CD4-positive, alpha-beta T cell treated with Interleukin-17A for 1 hour (primary cell): ENCODE measurements at places on chromosomes 5 and 9.

DNA sequence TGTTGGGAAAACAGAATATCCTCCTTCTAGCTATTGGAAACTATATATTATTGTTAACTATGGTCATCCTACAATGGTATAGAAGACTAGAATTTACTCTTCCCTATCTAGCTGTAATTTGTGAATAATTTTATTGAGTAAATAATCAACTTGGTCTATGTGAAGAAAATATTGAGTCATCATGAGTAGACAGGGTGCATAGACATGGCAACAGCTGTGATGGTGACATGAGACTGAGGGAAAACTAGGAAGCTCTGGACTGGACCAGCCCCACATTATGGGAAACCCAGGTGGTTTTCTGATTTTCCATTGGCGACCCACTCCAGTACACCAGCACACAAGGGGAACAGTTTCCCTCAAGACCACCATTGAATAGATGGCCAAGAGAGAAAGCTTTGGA lies 95.0 kb downstream of the APBA1 start:
- no peak for DNase-seq

DNA sequence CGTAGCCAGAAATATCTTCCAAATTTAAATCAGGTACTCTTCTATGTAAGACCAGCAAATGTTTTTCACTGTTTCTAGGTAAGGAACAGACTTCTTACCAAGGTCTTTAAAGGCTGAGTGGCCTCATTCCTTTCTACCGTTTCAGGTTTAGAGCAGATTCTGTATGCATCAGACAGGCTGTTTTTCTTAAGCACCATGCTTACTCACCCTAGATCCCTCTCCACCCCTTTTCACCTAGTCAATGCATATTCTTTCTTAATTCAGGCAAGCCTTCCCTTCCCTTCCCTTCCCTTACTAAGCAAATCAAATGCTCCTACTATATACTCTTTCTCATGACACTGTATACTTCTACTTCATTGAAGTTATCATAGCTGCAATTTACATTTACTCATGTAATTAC lies 70.7 kb downstream of the RFX3 start:
- DNase-seq: no peak

GRCh38 chr5:82796643-82797416 lies 280.4 kb downstream of the TMEM167A start:
- no peak for DNase-seq

- no peak for DNase-seq
Observed at GRCh38 chr9:82252116-82252515, 263.5 kb downstream of the SPATA31D1 start.

DNA sequence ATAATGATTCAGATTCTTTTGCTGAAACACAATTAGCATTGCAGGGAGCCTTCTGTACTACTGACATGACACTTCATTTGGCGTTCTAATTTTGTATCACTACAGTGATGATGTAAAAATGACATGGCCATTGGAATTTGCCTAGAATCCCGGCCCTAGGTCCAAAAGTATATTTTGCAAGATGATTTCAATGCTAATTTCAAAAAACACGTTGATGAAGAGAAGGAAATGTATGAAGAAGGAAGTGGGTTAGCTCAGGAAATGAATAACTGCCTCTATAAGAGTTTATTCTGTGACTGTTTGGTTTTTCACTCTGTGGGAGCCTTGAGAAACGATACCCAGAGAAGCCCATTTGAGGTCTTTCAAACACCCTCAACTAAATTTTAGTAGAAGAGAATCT lies 59.3 kb downstream of the OSTF1 start:
- DNase-seq: peak; percentile 66

DNA sequence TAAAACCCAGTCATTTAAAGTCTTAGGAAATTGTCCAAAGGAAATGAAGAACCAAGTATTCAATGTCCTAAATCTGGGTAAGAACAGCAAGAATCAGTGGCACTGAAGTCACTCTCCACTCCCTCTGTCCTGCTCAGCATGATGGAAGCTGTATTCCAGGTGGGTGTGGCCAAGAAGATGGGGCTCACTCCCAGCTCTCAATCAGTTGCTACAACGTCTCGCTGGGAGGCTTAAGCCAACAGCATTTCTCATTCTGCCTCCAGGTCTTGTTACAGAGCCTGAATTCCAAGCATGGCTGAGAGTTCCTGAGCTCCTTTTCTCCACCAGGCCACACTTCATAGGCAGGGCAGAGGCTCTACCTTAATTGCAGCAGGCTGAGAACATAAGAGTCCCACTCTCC lies 41.2 kb upstream of the TRIO start:
- no peak for DNase-seq

DNA sequence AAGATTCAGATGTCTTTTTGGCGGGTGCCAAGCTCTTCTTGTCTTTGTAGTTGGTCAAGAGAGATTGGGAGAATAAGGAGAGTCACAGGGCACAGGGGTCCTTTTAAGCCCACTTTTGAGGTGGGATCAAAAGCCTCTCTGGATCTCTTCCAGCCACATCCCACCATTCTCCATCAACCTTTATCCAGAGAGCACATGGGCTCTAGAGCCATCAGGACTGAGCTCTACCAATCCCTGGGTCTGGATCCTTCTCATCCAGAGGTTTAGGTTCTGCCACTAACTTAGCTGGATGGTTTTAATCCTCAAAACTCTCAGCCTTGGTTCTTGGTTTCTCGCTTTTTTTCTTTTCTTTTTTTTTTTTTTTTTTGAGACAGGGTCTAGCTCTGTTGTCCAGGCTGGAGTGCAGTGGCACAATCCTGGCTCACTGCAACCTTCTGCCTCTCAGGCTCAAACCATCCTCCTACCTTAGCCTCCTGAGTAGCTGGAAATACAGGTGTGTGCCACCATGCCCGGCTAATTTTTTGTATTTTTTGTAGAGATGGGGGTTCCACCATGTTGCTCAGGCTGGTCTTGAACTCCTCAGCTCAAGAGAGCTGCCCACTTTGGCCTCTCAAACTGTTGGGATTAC lies 44.6 kb upstream of the MATR3 start:
- DNase-seq: no peak

- no peak for DNase-seq
Observed at GRCh38 chr5:117357886-117358285, 783.3 kb upstream of the SEMA6A start.

- peak; percentile 48 for DNase-seq
Observed at GRCh38 chr9:107309271-107309670, 26.2 kb downstream of the RAD23B start.

- no peak for DNase-seq
Observed at GRCh38 chr9:89854715-89855475, 250.1 kb downstream of the GADD45G start.

GRCh38 chr9:123339666-123340510 lies 16.1 kb upstream of the CRB2 start:
- peak; percentile 38 for DNase-seq

- no peak for DNase-seq
Observed at GRCh38 chr9:93675336-93676150, 99.2 kb downstream of the PHF2 start.

DNA sequence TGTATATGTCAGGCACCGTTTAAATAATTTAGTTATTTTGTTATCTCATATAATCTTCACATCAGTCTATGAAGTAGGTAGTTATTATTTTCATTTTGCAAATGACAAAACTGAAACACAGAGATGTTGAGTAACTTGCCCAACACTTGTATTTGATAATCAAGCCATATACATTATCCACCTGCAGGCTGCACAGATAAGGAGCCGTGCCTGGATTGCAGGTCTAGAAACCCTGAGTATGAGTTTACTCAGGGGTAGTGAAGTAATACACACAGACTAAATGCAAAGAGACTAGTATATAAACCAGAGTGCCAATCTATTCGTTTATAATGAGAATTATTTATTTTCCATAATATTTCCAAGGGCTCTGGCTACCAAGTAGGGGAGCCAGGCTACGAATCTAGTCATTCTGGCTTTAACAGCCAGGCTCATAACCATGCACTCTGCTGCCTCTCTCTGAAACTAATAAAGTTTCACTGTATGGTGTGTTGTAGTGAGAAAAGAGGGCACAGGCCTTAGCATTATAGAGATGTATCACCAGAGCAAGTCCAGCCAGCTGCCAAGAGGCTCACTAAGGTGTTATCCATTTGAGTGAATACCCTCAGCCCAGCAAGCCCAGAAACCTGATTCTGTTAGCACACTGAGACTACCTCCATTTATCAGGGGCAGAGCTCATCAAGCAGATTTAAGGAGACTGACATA lies 4.5 kb downstream of the HEMGN start:
- no peak for DNase-seq

GRCh38 chr9:117028103-117028858 lies 341.2 kb downstream of the TRIM32 start:
- no peak for DNase-seq

DNA sequence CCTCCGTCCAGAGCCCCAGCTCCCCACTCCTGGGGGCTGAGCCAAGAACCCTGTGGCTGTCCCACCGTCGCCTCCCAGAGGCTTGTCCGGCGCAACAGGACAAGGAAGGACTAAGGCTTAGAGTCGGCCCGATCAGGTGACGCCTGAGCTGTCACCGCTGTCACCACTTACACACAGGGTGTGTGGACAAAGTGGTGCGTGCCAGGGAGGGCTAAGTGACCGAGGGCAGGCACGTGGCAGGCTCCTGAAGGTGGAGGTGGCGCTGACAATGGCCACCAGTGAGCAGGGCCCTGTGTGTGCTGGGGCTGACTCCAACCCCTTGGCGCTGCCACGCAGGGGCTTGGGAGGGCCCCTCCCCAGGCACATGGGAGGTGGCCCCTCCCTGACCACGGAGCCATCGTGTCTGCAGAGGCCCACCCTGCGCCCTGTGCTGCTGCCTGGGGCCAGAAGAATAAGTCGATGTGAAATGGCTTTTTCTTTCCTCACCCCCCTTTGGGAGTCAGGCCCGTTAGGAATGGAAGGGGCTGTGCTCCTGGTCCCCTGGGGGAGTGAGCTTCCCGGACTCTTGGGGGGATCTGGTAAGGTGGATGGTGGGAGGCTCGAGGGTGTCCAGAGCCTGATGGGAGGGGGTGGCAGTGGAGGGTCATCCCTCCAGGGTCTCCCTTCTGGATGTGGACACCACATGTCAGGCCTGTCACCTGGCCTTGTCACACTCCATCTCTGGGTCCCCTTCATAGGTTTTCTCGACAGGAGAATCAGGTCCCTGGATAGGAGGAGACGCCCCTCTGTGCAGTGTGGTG lies 2.6 kb upstream of the GPSM1 start:
- no peak for DNase-seq

GRCh38 chr9:126624479-126624826 lies 10.7 kb downstream of the LMX1B start:
- DNase-seq: no peak

GRCh38 chr9:93690618-93691017 lies 114.2 kb downstream of the PHF2 start:
- DNase-seq: no peak

DNA sequence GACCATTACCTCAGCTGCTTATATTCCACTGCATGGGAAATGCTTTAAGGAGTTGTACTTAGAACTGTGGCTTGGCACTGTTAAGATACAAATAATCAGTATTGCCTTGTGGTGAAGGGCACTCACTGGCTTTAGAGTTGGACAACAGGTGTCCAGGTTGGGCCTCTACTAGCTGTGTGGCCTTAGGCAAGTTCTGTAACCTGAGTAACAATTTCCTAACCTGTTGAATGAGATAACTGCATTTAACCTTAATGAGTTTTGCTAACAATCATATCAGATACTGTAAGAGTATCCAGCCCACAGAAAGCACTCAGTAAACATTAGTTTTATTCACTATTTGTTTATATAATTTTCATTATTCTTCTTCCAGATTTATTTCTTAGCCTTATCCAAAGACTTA lies 17.2 kb upstream of the HK3 start:
- DNase-seq: no peak

DNA sequence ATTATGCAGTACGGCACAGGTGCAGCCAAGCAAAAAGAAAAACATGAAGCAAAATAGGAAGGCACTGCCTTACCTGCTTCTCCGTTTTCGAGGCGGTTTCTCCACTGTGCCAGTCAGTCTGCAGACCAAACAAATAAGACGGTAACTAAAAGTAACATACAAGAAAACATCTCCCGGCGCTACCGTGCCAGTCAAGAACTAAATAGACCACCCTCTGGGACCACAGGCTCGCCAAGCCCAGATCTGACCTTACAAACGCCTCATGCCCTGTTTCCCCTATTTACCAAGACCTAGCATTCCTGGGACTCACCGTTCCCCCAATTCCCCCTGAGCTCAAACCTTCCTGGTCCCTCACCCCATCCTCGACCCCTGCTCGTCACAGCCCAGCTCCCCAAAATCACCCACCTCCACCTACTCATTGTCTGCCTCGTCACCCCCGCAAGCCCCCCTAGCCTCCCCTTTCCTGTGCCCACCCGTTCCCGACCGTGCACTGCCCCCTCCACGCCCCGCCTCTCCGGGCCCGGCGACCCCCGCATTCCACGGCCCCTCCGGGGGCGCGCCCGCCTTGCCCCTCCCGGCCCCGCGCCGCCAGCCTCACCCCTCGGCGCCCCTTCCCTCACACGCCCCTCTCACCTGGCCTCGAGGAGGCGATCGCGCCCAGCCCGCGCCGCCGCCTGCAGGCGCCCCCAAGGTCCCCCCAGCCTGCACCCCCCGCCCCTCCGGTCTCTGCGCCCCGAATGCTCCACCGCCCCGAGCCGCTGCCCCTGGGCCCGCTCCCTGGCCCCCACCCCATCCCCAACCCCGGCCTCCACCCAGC lies 560 bp downstream of the SCAI start:
- DNase-seq: peak; percentile 11

DNA sequence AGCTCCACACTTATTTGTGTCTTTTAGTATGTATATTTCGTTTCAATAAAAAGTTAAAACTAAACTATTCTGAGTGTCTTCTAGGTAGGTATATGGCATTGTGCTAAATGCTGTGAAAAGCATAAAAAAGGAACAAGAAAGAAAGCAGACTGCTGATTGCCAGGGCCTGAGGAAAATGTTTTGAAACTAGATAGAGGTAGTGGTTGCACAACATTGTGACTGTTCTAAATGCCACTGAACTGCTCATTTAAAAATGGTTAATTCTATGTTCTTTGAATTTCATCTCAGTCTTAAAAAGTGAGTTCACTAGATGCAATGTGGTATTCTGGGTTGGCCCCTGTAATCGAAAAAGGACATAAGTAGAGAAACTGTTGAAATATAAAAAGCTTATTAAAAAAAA lies 2.6 kb upstream of the ALAD start:
- DNase-seq: no peak

DNA sequence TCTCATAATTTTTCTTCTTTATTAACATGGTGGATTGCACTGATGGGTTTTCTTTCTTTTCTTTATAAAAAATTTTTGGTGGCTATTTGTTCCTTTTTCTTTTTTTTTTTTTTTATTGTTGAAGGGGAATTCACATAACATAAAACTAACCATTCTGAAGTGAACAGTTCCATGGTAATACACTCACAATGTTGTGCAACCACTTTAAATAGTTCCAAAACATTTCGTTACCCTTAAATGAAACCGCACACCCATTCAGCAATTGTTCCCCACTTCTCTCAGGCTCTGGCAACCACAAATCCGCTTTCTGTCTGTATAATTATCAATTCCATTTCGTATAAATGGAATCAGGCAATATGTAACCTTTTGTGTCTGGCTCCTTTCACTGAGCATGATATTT lies 11.7 kb upstream of the SETX start:
- no peak for DNase-seq

- no peak for DNase-seq
Observed at GRCh38 chr5:125227333-125228095, 481.1 kb upstream of the ZNF608 start.

GRCh38 chr9:132175431-132175830 lies 13.6 kb downstream of the NTNG2 start:
- no peak for DNase-seq

GRCh38 chr9:116901260-116901659 lies 214.2 kb downstream of the TRIM32 start:
- no peak for DNase-seq
